Stimulated activated CD4-positive, alpha-beta T cell treated with anti-CD3 and anti-CD28 coated beads, Interleukin-12 subunit alpha, Interleukin-12 subunit beta, amount 100 ng/mL, for 48 hours (primary cell): ENCODE measurements at places on chromosomes 2 and 18.

GRCh38 chr2:237833546-237833945 lies 25.9 kb upstream of the RAMP1 start:
- no peak for DNase-seq

DNA sequence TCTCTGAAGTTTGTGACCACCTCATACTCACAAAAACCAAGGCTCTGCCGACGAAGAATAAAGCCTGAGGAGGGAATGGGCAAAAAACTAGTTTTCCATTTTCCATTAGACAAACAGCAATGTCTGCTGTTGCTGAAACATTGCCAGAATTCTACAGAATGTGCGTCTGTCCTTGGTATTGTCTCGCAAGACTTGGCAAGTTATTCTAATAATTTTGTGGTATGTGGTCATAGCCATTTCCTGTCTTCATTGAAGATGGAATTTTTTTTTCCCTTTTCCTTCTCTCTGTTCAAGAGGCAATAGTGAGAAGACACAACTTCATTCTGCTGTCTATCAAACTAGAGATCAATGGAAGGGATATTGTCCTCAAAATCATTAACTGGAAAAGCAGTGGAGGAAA lies 296.1 kb downstream of the RND3 start:
- DNase-seq = no peak

- no peak for DNase-seq
Observed at GRCh38 chr18:6281874-6282273, 132.8 kb downstream of the L3MBTL4 start.

DNA sequence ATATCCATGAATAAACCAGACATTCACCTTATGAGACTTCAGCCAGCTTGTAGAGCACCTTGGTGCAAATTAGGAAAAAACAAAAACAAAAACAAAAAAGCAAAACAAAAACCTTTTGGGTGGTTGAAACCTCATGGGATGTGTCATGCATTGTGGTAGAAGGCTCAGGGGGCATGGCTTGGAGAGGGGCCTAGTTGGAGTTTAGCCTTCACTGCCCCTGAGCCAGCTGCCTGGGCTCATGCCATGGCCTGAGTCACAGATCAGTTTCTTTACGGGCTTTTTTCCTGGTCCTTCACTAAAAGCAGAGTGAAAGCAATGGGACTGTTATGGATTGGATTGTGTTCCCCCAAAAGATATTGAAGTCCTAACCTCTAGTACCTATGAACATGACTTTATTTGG lies 22.0 kb upstream of the DAPL1 start:
- DNase-seq = no peak

GRCh38 chr2:188928643-188929042 lies 45.5 kb upstream of the COL3A1 start:
- no peak for DNase-seq

GRCh38 chr2:173991856-173992588 lies 26.8 kb upstream of the SP3 start:
- no peak for DNase-seq

DNA sequence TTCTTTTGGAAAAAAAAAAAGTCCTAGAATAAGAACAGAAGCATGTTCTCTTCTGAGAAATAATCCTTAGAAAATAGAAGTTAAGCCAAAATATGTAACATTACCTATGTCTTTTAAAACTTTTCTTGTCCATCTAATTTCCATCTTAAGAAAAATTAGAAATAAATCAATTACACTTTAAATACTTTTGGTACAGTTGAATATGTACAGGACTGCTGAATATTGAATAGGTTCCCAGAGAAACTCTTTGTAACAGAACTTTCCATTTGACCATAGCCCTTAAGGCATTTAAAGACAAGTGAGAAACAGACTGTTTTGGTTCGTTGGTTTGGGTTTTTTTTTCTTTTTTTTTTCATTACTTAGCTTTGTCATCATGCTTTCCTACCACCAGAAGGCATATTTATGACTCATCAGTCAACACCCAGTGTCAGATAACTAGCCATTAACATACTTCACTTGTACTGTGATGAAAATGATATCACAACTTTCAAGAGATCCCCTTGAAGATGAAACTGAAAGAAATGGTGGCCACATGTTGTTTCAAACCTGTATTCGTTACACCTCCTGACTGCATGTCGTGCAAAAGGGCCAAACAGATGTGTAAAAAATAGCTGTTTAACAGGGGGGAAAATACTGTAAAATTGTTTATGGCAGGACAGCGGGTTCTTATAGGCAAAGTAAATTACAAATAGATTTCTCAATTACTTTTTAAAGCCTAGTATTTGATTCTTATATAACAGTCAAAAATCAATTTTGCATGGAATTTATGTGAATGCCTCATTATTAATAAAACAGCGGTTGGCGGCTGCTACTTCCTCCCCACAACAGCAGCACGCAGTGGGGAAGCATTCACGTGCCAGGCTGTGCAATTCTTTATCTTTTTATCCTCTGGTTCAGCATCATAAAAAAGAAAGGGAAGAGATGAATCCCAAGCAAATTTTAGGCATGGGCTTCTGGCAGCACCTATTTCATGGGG lies 280.7 kb upstream of the HNRNPA3 start:
- DNase-seq = peak; percentile 25

- DNase-seq = no peak
Observed at GRCh38 chr2:42865884-42866881, 73.8 kb upstream of the HAAO start.

DNA sequence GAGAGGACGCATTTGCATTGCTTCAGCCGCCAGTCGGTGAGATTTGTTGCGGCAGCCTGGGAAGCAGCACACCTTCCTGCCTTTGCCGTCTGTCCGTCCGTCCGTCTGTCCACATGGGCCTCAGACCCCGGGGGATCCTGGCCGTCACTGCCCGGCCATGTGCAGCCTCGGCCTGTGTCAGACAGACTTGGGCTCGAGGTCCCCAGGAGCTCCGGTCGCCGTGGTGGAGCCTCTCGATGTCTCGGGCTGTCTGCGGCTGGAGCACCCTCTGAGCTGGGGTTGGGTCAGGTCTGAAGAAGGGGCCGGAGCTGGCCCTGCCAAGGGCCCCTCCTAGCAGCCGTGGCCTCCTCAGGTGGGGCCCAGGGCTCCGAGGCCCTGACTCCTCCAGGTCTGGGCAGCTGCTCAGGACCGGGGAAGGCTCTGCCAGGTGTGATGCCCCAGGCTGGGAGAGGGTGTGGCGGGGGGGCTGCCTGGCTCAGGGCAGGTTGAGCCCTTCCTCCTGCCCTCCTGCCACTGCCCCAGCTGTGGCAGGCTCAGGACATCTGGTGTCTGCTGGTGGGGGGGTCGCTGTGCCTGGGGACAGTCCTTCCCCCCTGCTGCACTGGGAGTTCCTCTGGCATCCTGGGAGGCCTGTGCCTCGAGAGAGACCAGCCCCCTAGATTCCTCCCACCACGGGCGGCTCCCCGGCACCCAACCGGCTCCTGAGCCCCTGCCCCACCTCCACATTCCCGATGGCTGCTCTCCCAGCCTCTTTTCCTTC lies 11.8 kb downstream of the NEU4 start:
- DNase-seq = no peak

DNA sequence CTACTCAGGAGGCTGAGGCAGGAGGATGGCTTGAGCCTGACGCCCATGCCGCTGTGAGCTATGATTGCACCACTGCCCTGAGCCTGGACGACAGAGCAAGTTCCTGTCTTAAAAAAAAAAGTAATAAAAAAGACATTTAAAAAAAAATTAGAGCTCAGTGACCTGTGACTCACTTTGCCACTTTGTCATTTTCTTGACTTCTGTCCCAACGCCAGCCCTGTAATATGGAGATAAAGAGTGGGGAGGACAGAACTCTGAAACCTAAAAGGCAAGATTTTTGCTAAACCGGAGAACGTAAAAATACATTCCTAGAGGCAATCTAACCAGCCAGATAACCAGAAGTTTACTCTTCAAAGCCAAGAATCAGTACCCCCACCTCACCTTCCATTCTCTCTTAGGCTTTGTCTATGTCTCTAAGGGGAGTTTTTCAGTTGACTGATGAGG lies 49.0 kb downstream of the PRKRA start:
- no peak for DNase-seq

- DNase-seq = no peak
Observed at GRCh38 chr2:9582624-9583023, 27.0 kb upstream of the ADAM17 start.
